ENCODE measurements at places on chromosomes 3 and 15. TPM values are rescaled to one million over a fixed set of nuclear protein-coding genes. Genes with fewer than 3 reads are reported as not detected.

Gene KBTBD13
- not detected for total RNA-seq

Gene IL17RE
- total RNA-seq, result 1.1 TPM

Gene FAM43A
- total RNA-seq, result 12.7 TPM

Gene ZNF385D
- not detected for total RNA-seq

Gene TIMP4
- 10.8 TPM for total RNA-seq

Gene PLCL2
- 6.2 TPM for total RNA-seq

Gene TMCO5A
- not detected for total RNA-seq

Gene TNNC1
- 0.87 TPM for total RNA-seq

Gene CA12
- total RNA-seq, result 141 TPM

Gene LRRC31
- total RNA-seq, result not detected

Gene CASR
- total RNA-seq, result not detected

All from A549 treated with ZK216348 at 1 μM for 4 hours (cell line).